ENCODE measurements at places on chromosomes 3 and 15.

GRCh38 chr15:49620199-49620598 lies 419 bp downstream of the FAM227B start:
- no peak for DNase-seq

GRCh38 chr3:25854214-25854613 lies 64.3 kb downstream of the OXSM start:
- no peak for DNase-seq

GRCh38 chr3:79651536-79652065 lies 116.2 kb downstream of the ROBO1 start:
- no peak for DNase-seq

DNA sequence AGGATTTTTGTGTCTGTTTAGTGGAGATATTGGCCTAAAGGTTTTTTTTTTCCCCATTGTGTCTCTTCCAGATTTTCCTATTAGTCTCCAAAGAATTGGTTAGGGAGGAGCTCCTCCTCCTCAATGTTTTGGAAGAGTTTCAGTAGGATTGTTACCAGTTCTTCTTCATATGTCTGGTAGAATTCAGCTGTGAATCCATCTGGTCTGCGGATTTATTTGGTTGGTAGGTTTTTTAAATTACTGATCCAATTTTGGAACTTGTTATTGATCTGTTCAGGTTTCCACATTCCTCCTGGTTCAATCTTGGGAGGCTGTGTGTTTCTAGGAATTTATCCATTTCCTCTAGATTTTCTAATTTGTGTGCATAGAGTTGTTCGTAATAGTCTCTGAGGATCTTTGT lies 222.2 kb downstream of the CLSTN2 start:
- no peak for DNase-seq

DNA sequence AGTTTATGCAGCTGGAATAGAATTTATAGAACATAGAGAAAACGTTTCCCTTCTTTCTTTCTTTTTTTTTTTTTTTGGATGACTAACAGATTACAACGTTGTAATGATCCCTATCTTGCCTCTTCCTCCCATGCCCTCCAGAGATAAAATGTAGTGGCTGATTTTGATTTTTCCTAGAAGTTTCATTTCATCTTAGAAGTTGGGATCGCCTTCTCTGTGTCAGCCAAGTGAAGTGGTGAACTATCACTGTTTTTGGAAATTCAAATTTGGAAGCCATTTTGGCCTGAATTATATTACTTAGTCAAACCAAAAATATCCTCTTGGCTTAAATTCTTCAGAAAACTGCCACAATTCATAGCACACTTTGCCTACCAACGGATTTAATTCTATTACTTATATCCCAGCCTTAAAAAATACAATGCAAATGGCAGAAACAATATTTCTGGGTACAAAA lies 1025.5 kb upstream of the NR2F2 start:
- no peak for DNase-seq

DNA sequence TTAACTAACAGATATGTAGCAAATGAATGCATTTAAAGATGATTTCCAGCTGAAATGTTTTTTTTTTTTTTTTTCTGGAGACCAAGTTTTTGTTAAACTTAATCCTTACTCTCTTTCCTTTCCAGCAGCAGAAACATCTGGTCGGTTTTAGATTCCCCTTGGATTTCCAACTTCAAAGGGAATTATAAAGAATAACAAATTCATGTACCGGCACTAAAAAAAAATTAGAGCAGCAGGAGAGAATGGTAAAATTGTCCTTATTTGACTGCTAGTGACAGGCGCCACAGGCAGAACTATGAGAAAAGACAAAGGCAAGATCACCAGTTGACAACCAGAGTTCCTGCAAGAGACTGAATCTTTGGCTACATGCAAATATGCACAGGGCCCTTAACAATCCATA lies 393.3 kb downstream of the TIGIT start:
- no peak for DNase-seq

All from stimulated activated CD4-positive, alpha-beta T cell treated with anti-CD3 and anti-CD28 coated beads, TNF-alpha, amount 100 ng/mL, for 1 hour (primary cell).